Stimulated activated CD8-positive, alpha-beta memory T cell treated with anti-CD3 and anti-CD28 coated beads, Interleukin-15, amount 100 ng/mL, for 4 hours (primary cell): ENCODE measurements at places on chromosomes 13 and 19.

- no peak for DNase-seq
Measured at GRCh38 chr13:73038064-73038463, 20.7 kb upstream of the KLF5 start.

DNA sequence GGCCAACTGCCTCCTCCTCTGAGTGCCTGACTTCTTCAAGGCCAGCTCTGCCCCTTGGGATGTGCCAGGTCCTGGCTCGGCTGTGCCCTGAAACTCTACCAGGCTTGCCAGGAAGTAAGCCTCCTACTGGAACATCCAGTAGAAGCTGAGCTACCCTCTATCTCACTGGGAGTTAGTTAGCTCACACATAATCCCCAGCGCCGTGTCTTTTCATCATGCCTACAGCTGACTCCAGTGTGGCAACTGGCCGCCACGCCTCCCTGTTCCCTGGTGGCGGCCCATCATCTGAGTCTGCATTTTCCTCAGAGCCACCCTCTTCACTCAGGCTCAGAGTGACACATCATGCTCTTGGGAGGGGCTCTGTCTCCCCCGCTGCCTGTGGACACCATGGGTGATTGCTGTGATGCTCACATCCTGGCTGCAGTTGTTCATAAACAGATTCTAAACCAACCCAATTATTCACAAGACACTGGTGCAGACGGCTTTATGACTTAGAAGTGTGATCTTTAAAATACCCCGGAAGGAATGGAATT lies 131.9 kb upstream of the IRS2 start:
- DNase-seq = no peak

GRCh38 chr19:2716722-2717637 lies 4.2 kb downstream of the DIRAS1 start:
- DNase-seq = no peak

GRCh38 chr19:2578391-2578890 lies 102.5 kb downstream of the GADD45B start:
- no peak for DNase-seq

- no peak for DNase-seq
Measured at GRCh38 chr13:42392716-42393572, 121.0 kb downstream of the AKAP11 start.
